ENCODE measurements at places on chromosomes 7 and 10. TPM values are rescaled to one million over a fixed set of nuclear protein-coding genes. Genes with fewer than 3 reads are reported as not detected.

- peaks cover 27% of the 10 kb centered on the region for H3K27me3 ChIP-seq
- no peak overlapping the region for H3K27ac ChIP-seq
- no peak overlapping the region for H3K4me3 ChIP-seq
- no peaks in the 10 kb centered on the region for H3K36me3 ChIP-seq
Measured at GRCh38 chr7:88357781-88358525, 51.3 kb upstream of the STEAP4 start.

LOXL4 gene
- not detected for total RNA-seq

MYPN gene
- total RNA-seq, result not detected

GRM8 gene
- total RNA-seq, result not detected

All from activated T-cell treated with anti-CD3 and anti-CD28 coated beads, Interleukin-2, amount 50 U/mL, for 72 hours (primary cell).